ENCODE measurements at places on chromosomes 6 and 20.

GRCh38 chr6:108176281-108177089 lies 10.7 kb downstream of the NR2E1 start:
- DNase-seq: no peak

- no peak for DNase-seq
These were observed 314.1 kb downstream of the CD83 start for GRCh38 chr6:14431385-14432330.

DNA sequence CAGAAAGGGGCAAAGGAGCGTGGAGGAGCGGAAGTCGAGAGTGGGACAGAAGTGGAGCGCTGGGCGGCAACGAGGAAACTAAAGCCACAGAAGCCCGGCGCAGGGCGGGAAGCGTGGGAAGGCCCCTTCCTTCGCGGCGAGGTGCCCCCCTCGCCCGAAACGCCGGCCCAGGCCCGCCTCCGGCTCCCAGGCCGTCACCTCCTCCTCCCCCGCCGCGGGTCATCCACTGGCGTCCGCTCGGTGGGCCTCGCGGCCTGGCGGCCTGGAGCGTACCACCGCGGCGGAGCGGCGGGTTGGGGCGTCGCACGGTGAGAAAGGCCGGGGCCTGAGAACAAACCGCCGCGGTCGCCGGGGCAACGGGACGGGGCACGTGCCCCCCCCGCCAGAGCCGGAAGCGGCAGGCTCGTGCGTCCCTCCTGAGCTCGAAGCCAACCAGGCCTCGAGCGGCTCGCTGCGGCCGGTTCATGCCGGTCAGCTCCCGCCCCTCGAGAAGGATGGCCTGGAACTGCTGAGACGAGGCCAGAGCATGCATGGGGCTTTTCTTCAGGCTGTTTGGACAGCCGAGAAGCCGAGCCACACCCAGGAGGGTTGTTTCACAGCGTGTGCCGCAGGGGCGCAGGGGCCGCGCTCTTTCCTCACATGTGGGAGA lies at the start of gene TCP11:
TSS of gene TCP11 (minus strand) at position 333 of the 649 bp plus-strand sequence. CDS start 469 bp downstream, outside the sequence.
- no peak for DNase-seq

GRCh38 chr20:49420811-49421295 lies 61.6 kb downstream of the KCNB1 start:
- no peak for DNase-seq

- no peak for DNase-seq
These were observed 9.8 kb downstream of the RIMS4 start for GRCh38 chr20:44800391-44801046.

GRCh38 chr6:133610971-133611370 lies 277.9 kb upstream of the TCF21 start:
- DNase-seq: no peak

DNA sequence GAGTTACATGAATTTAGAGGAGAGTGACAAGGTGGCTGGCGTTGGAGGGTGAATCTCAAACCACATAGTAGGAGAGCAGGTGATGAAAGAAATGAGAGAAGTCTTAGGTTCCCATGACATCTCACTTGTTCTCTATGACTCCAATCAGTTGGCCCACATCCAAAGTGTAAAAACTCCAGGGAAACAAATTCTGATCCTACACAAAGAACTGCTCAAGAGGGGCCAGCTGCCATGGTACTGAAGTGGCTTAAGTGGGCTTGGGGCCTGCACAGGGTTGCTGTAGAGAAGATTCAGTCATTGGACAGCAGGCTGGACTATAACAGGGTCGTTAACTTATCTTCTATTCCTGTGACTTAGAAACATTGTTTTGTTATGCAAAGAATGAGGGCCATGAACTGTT lies 7.6 kb upstream of the ADGRF4 start:
- DNase-seq: no peak

GRCh38 chr20:46568570-46569129 lies 18.2 kb upstream of the OCSTAMP start:
- no peak for DNase-seq

DNA sequence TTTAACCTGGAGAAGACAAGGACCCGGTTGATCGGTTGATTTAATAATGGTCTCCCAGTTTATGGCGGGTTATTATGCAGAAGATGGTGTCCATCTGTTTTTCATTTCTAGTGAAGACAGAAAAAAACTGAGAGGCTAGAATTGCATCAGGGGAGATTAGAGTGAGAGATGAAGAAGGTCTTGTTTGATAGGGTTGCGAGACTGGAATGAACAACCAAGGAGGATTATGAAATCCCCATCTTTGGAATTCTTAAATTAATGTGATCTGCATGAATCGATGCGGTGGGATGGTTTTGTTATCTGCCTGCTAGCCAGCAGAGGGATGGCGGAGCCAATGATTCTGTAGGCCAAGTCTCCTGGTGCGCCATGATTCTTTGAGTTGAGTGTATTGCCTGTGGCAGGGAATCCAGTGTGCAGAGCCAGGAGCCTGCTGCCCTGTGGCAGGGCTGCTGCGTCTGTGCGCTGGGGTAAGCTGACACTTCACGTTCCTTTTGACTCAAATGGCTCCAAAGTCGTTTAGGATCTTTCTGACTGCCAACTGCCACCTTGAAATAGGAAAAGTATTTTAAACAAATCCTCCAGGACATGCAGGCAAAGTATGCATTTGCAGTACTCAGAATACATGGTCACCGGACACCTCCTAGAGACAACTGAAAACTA lies 200.1 kb downstream of the CLIC5 start:
- DNase-seq: no peak

DNA sequence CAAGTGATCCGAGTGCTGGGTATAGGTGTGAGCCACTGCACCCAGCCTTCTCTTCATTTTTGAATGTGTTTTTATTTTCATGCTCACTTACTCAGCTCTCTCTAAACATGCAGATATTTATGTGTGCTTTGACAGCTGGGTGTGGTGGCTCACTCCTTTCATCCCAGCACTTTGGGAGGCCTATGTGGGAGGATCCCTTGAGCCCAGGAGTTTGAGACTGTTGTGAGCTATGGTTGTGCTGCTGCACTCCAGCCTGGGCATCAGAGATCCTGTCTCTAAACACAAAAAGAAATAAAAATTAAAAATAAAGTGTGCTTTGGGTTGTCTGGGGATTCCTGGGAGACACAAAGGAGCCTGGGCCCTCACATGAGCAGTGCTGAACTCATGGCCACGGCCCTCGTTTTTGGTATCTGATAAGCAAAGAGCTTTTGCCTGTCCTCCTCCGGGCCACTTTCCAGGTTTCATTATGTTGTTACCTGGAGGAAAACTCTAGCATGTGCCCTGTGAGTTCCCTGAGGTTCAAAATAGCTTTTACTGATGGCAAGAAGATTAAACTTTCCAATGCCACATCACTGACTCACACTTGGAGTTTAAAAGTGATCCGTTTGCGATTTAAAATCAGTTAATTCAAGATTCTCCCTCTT lies 78.5 kb downstream of the CD164 start:
- DNase-seq: no peak

GRCh38 chr6:165439928-165440554 lies 130.6 kb upstream of the C6orf118 start:
- DNase-seq: no peak

- no peak for DNase-seq
These were observed 674 bp downstream of the NRSN1 start for GRCh38 chr6:24126586-24127192.

DNA sequence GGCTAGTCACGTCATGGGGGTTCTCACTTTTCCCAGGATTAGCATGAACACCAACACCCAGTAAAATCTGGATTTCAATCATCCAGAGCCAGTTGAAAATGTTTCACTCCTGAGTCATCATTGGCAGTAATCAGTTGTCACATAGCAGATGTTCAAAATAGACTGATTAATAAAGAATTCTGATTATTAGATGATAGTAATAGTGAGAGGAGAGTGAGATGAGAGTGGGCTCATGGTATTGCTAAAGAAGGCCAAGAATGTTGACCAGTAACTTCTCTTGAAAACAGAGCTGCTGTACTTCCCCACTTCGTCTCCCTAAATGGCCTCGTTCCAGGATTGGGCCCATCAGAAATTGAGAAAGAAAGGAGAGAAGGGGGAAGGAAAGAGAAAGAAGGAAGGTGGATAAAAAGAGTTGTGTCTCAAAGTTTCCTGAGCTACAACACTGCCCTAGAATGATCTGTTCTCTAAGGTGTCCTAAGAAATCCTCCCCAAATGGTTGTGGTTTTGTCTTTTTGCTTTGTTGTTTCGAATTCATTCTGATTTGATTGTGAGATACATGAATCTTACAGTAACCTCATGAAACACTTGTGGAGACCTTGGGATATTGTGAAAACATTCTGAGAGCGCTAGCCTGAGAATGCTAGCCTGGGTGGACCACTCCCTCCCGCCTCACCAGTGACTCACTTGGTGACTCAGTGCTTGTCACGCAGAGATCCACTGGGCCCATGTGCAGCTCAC lies 502.2 kb upstream of the JARID2 start:
- no peak for DNase-seq

DNA sequence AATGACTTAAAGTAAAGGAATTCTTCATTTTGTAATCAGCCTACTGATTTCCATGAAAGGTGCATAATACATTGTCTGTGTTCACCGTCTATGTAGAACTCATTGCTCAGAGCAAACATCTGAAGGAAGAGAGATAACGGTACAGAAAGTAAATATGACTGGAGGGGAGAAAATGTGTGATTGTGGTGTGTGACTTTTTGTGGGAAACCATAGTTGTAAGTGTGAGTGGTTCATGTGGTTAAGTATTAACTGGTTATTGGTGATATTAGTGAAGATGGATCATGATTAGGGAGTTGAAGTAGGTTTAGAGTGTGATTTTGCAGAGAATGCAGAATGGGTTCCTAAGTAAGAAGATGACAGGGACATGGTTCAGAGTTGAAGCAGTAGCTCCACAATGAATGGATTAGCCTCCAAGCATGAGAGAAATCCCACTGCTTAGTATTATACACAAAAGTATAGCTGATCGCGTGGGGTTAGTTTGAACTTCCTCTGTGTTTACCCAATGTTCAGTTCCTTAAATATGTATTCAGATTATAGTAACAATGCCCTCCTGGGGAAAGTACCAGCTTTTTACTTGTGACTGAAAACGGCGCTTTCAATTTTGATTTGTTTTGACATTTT lies 368.9 kb downstream of the UTRN start:
- no peak for DNase-seq

DNA sequence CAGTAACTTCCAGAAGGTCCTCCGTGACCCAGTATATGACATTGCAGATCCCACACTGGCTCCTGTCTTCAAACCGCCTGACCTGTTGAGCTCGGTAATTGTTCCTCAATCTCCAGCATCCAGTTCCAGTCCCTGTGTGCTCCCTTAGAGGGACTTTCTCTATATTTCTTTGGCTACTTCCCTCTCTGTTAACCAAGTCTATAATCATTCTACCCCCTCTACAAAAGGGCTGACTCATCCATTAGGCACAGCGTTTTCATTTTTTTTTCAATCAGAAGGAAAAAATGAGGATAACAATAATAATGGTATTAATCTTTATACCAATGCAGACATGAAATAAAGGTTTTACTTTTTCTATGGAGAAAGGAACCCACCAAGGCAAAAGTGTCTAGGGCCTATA lies 69.3 kb downstream of the FAM229B start:
- no peak for DNase-seq

DNA sequence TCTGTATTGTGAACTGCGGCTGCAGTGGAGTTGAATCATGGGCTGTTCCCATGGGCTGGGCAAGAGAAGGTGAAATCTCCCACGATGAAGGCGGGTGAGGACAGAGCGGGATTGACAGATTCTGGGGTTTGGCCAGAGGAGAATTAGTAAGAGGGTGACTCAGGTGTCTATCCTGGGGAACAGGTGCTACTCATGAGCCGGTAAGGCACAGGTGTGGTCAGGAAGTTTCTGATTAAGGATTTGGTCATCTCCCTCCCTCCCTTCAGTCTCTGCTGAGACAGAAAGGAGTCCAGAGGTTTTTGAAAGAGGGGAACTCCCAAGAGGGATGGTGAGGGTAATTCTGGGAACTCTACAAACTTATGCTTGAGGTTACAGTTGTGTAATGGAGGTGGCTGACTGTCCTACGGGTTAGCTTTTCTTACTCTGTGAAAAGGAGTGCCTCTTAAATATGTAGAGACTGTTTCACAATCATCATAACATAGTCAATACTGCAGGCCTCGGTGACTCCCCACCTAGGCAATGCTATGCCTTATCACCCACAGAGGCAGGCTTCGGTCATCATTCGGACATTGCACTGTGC lies 31.5 kb downstream of the SERPINB1 start:
- DNase-seq: no peak

GRCh38 chr6:135583256-135583761 lies 85.8 kb upstream of the AHI1 start:
- DNase-seq: no peak

- DNase-seq: no peak
These were observed 93.0 kb downstream of the NDUFAF5 start for GRCh38 chr20:13877793-13878192.

- no peak for DNase-seq
These were observed 2.0 kb downstream of the ATXN1 start for GRCh38 chr6:16759181-16759645.
